Small intestine (tissue), 16 donors: ENCODE measurements at places on chromosomes 11 and 22.

GRCh38 chr22:39656495-39657490 lies 86.2 kb downstream of the CACNA1I start:
- no peak for DNase-seq

- no peak for DNase-seq
Observed at GRCh38 chr22:46609175-46609690, 11.0 kb upstream of the GRAMD4 start.

GRCh38 chr11:108751444-108751843 lies 86.6 kb downstream of the DDX10 start:
- DNase-seq: no peak

- no peak for DNase-seq
Observed at GRCh38 chr11:130850185-130850944, 65.9 kb downstream of the SNX19 start.
